ENCODE measurements at places on chromosomes 7 and 10.

DNA sequence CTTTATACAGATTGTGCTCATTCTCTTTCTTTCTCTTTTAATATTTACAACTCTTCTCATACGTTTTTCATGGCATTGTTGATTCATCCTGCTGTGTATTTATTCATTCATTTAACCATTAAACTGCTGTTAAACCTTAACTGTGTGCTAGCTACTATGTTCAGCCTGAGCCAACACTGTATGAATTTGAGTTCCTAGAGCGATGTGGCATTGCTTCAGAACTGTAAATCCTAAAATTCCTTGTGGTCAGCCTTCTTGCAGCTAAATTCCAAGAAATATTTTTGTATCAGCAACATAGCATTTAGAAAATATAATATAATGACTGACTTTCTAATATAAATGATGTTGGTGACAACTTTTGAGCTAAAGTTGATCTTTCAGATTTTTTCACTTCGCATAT is 184.7 kb upstream of the FZD1 start:
- no peak for DNase-seq

DNA sequence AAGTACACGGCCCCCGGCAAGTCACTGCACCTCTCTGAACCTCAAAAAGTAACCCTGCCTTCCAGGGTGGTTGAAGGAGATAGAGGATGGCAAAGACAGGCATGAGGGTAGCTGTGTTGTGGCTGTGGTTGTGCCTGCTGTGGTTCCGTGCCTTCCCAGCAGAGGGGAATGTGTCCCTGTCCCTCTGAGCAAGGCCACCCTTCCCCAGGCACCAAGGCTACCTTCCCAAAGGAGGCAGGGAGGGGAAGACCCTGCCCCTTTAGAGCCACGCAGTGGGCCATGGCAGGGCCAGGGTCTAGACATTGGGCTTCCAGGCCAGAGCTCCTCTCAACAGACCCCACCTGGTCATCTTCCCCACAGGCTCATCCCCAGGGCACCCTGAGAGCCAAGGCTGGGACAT is 18.8 kb downstream of the CRHR2 start:
- no peak for DNase-seq

- peak; percentile 46 for DNase-seq
Measured at GRCh38 chr10:133276435-133277201, at the start of gene ADAM8. Gene ADAM8, minus strand, starts transcription at chr10:133276868. Its CDS starts 51 bp downstream, at chr10:133276817.

GRCh38 chr7:156022483-156023459 is 210.5 kb upstream of the SHH start:
- no peak for DNase-seq

DNA sequence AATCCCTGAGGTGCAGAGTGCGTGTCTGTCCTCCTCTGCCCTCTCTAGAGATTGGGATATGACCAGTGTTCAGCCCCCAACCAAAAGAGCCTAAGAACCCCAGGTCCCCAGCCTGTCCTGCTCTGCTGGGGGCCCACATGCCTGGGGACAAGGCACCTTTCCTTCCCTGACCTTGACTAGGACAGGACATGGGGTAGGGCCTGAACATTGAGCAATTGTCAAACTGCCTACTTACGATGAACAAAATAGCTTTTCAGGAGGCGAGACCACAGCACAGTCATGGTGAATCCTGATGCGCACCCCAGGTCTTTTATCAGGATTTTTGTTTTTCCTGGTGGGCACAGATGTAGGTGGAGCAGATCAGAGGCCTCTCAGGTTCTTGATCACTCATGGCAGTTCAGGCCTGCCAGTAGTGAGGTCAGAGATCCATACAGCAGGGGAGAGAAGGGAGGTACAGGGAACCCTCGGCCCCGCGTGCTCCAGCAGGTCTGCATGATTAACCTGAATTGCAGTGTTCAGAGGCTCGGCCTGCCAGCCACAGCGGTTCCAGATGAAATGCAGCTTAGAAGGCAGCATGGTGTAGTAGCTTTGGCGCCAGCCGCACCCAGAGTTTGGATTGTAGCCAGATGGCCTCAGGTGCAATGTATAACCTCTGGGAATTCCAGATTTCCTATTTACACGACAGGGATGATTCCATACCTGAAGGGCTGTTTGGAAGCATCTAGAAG is 191.3 kb downstream of the CUX1 start:
- no peak for DNase-seq

- no peak for DNase-seq
Measured at GRCh38 chr10:35236739-35237138, 99.6 kb upstream of the CCNY start.

GRCh38 chr10:132707121-132707775 is 78.7 kb downstream of the NKX6-2 start:
- no peak for DNase-seq

- DNase-seq = no peak
Measured at GRCh38 chr10:86661161-86662025, 6.9 kb upstream of the LDB3 start.

DNA sequence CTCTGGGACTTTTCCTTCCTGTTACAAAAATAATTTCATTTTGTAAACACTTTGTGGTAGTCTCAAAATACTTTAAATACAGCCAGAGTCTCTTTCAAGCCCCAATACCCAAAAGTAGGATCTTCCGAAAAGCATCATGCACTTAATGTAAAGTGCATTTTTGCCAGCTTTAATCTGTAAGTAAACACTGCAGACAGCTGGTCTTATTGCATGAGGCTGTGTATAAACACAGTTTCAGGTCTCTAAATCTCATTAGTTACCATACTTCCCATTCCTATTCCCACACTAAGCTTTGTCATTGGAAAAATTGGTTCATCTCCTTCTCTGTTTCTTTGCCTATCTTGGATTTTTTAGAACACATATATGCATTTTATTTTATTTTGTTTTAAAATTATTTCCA is 87.6 kb upstream of the GNAI1 start:
- DNase-seq = no peak

DNA sequence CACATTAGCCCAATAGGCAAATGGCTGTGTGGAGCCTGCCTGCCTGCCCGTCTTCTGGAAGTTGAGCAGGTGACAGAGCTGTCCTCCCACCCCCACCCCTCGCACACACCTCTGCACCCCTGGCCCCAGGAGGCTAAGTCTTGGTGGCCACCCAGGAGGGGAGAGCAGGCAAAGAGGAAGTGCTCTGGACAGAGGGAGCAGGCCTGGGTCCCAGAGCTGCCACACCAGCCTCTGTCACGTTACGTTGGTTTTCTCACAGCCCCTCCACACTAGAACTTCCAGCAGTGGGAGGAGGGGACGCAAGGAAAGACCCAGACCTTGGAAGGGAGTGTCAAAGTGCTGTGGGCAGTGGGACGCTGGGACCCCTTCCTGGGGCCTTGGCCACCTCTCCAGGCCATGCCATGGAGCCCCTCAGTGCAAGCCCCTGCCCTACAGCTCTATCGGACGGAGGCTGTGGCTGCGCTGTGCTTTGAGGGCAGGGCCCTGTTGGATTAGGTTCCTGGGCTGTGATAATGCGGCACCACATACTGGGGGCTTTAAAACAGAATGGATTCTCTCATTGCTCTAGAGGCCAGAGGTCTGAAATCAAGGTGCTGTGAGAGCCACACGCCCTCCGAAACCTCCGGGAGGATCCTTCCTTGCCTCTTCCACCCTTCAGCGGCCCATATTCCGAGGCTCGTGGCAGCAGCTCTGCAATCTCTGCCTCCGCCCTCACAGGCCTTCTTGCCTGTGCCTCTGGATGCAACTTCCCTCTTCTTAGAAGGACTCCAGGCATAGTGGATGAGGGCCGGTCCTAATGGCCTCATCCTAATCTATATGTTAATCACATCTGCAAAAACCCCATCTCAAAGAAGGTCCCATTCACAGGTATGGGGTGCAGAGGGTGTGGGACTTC is 9.9 kb downstream of the PRKAG2 start:
- no peak for DNase-seq

DNA sequence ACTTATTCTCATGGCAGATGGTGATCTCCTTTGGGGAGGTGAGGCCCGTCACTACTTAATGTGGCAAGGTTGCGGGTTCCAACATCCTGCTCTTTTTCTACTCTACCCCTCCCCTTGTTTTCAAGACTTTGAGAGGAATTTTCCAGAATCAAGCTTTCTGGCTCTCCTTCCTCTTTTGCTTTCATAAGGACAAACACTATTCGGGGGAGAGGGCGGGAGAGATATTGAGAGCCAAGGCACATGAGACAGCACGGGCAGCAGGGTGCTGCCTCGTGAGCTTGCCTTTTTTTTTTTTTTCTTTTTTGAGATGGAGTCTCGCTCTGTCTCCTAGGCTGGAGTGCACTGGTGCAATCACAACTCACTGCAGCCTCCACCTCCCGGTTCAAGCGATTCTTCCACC is 6.9 kb upstream of the PFKFB3 start:
- DNase-seq = no peak

GRCh38 chr10:53918755-53919154 is 882.3 kb downstream of the PCDH15 start:
- DNase-seq = no peak

- no peak for DNase-seq
Measured at GRCh38 chr10:30863516-30864210, 168.0 kb downstream of the ZNF438 start.

- no peak for DNase-seq
Measured at GRCh38 chr7:13604178-13604577, 385.3 kb downstream of the ETV1 start.

GRCh38 chr10:81688459-81688858 is 186.5 kb upstream of the NRG3 start:
- no peak for DNase-seq

- DNase-seq = no peak
Measured at GRCh38 chr10:98186681-98187080, 52.2 kb downstream of the R3HCC1L start.

DNA sequence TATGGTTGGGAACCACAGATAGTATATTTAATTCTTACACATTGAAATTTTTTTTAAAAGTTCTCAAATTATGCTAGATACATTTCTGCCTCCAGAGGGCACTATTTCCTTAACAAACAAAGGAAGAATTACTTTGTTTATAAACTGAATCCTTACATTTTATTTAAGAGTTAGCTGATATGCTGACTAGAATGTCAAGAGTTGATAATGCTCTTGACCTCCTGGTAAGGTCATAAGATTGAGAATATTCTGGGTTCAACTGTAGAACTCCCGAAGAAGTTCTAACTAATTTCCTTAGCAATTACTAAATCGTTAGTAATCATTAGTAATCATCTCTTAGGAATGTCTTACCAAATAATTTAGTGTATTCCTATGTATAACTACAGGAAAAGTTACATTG is 95.3 kb upstream of the CYP26C1 start:
- no peak for DNase-seq

GRCh38 chr7:28939367-28939766 is 18.8 kb downstream of the TRIL start:
- no peak for DNase-seq

- peak; percentile 80 for DNase-seq
Measured at GRCh38 chr10:128011059-128011979, 104.4 kb downstream of the PTPRE start.

- DNase-seq = no peak
Measured at GRCh38 chr10:129949891-129950291, 14.2 kb downstream of the EBF3 start.

Measured in stimulated activated CD8-positive, alpha-beta memory T cell treated with anti-CD3 and anti-CD28 coated beads, Interleukin-4, amount 100 ng/mL, for 1 hour (primary cell).